ENCODE measurements at places on chromosomes 4 and X. TPM values are rescaled to one million over a fixed set of nuclear protein-coding genes. Genes with fewer than 3 reads are reported as not detected.

DNA sequence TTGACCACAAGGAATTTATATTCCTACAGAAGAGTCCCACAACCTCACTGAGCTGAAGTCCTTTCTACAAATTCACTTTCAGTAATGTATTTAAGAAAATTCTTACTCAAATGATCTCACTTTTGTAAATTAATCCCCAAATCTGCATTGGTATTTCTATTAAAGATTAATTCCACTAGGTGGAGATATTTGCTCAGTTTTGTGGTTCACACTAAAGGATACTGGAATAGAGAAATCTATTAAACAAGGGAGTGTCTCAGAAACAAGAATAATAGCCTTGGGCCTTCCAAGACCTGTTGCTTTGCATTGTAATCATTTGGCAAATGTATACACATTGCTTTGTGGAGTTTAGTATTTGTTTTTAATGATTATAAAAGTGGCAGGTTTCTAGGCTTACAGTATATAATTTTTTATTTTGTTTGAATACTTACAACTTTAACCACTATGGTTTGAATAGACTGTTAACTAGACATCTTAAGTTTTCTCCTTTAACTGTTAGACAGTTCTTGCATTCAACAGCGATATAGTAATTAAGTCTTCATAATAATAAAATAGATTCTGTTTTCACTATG is 25.9 kb downstream of the CFAP299 start:
- no peak for DNase-seq

DNA sequence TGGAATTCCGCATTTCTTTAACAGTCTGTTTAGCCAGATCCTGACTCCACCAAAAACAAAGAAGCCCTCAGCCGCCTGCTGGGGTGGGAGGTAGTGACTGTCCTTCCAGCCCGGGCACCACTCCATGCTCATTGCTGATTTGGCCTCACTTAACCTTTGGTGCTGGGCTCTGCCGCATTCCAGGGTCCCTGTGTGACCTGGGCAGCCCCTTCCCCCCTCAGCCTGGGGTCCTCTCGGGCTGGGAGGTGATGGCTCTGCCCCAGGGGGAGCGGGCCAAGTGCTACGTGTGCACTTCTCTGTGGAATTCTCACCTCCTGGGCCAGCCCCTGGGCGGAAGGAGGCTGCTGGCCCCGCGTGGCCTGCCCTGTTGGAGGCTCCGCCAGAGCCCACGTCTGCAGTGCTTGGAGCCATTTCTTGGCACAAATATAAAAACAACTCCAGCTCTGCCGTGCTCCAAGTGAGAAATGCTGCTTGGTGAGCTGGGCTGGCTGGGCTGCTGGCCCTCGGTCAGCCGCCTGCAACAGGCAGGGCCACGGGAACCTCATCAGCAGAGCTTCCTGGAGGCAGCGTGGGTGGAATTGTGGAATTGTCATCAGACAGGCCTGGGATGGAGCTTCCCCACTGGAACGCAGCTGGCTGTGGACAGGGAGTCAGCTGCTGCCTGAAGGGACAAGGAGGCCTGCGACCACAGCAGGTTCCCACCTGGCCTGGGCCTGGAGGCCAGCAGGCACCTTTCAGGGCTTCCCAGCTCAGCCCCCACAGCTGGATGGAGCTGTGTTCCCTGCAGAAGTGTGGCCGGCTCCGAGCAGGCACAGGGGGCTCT is 66.0 kb downstream of the TRMT44 start:
- DNase-seq = peak; percentile 56

- no peak for DNase-seq
Observed at GRCh38 chr4:10124167-10124930, 7.8 kb upstream of the WDR1 start.

GRCh38 chrX:48802089-48802904 is 430 bp downstream of the HDAC6 start:
- peak; percentile 91 for DNase-seq

GRCh38 chr4:54085284-54085683 is 14.7 kb upstream of the GSX2 start:
- DNase-seq = peak; percentile 61

DNA sequence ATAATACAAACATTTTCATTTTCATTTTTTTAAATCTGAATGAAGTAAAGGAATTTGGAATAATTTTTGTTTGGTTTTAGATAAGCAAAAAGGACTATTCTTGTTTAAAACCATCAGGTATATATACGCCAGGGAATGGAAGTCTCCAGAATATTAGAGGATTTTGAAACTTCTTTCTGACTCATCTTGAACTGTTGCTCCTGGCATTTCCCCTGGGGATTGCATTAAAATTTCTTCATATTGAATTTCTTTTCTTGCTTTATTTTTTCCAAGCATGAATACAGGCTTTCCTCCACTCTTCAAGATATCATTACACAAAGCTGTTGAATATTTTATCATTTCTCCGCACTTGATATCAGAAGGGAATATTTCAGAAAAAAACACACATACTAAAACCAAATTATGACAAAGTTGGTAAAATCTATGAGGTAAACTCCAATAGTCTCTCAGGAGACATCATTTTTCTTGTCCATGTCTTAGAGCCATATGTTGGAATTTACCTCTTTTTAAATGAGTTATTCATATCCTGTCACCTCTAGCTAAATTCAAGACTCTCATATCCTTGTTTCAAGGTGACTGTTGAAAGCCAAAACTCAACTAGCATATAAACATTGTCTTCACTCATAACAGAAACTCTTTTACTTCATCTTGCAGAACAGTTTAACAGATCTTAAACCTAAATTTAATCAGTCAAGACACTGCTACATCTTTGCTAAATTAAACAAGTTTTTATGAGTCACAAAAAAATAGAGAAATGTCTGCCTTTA is 20.7 kb upstream of the CSN1S1 start:
- DNase-seq = no peak

DNA sequence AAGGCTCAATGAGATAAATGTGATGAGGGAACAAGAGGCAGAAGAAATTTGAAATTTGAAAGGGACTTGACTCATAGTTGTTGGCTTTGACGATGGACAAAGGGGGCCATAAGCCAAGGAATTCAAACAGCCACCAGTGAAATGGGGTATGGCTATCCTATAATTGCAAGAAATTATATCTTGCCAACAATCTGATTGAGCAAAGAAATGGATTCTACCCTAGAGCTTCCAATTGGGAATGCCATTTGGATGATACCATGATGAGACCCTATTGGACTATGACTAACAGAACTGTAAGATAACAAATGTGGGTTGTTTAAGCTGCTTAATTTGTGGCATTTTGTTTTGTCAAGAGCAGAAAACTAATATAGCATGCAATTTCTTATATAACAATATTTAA is 270.1 kb upstream of the ARSJ start:
- DNase-seq = no peak

- no peak for DNase-seq
Observed at GRCh38 chrX:40176351-40177116, 78.8 kb upstream of the BCOR start.

GRCh38 chr4:6110681-6111353 is 89.5 kb downstream of the JAKMIP1 start:
- DNase-seq = no peak

- DNase-seq = peak; percentile 46
Observed at GRCh38 chrX:150575419-150575814, 7.0 kb downstream of the MTM1 start.

- DNase-seq = no peak
Observed at GRCh38 chrX:63503541-63503940, 152.4 kb upstream of the SPIN4 start.

GRCh38 chr4:173485164-173485563 is 44.9 kb downstream of the HAND2 start:
- DNase-seq = no peak

- DNase-seq = no peak
Observed at GRCh38 chr4:78876568-78877320, 62.5 kb downstream of the PAQR3 start.

DNA sequence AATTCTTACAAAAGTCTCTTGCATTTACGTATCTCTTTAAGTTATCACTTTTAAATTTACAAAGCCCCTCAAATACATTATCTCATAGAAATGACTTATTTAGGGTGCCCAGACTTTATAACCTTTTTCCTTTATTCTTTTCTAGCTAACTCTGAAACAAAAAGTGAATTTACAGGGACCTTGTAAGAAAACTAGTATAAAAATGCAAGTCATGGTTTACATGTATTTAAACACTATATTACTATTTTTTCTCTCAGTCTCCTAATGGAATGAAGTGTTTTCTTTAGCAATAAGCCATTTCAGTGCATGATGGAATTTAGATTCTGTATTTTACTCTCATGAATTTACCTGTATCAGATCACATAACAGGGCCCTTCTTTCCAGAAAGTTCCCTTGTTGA is 14.5 kb upstream of the HEPH start:
- no peak for DNase-seq

DNA sequence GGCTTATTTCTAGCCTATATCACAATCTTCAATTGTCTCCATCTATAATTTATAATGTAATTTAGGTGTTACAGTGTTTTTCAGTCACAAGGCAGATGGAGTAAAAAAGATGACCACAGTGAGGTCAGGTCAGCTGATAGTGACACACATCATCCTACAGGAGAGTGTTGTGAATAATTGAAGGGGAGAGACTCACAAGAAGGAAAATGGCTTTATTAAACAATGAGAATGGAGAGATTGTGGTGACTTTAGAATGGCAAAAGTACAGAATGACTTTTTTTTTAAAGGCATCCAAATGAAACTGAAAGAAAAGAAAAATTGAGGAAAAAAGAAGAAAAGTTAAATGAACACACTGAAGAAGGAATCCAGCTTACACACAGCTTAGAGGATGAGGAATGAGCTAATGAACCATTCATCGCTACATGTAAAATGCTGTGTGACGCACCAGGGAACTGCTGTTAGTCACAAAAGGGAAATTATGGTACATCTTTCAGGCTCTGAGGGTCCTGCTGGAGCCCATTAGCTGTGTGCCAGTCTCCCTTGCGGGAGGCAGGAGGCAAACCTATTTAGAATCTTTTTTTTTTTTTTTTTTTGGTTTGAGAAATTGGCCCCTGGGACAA is 56.6 kb downstream of the SPRY1 start:
- no peak for DNase-seq

DNA sequence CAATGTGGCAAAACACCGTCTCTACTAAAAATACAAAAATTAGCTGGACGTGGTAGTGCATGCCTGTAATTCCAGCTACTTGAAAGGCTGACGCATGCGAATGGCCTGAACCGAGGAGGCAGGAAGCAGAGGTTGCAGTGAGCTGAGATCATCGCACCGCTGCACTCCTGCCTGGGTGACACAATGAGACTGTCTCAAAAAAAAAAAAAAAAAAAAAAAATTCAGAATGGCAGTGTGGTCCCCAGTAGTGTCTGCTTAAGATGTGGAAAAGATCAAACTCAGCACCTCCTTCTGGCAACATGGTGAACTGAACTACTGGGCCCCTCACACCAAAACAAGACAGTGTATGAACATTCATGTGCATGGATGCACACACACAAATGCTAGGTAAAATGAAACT is 32.2 kb downstream of the SMS start:
- no peak for DNase-seq

DNA sequence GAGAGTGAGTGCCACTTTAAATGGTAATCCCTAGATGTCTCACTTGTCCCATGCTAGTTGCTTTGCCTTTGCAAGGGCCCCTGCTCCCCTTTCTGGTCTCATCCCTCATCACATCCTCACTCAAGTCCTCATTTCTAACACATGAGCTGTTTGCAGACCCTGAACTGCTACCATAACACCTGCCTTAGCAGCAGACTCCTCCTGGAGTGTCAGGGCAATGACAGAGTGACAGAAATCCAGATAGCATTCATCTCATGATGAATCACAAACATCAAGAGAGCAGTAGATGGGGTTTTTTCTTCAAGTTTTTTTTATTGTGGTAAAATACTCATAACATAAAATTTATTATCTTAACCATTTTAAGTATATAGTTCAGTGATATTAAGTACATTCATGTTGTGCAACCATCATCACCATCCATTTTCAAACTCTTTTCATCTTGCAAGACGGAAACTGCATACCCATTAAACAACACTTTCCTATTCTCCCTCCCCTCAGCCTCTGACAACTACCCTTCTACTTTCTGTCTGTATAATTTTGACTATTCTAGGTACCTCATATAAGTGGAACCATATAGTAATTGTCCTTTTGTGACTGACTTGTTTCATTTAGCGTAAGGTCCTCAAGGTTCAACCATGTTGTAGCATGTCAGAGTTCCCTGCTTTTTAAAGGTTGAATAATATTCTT is 133.2 kb upstream of the RPS6KA3 start:
- DNase-seq = no peak

DNA sequence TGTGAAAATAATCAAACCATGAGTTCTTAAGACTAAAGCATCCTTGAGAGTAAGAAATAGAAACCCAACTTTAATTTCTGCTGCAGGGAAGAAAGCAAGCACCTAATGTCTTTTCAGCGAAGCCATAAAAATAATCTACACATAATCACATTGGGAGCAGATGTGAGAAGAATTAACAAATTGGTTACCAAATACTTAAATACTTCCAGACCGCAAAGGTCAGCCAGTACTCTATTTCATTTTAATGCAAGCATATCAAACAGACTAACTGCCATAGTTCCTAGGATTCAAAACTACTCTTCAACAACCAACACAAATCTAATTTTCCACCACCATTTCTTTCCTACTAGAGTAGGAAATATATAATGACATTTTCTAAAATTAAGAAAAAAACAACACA is 144.8 kb upstream of the SLIT2 start:
- DNase-seq = no peak

DNA sequence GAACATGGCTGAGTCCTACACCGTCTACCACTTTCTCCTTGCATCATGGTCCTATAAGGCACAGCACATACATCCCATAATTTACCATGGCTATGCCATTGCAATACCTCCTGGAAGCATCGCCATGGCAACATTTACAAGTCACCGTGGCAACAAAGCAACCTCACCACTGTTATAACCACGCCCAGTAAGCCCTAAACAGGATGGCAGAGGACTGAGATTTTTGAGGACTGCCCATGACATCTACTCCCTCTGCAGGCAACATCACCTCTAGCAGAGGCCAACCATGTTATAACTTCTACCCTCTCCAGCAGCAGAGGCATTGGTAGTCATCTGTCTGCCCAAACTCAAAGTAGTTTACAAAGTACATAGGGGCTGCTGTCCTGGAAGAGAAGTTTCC is 29.7 kb downstream of the BCOR start:
- no peak for DNase-seq

GRCh38 chrX:74449937-74450330 is 28.6 kb downstream of the SLC16A2 start:
- no peak for DNase-seq

GRCh38 chr4:12689457-12689856 is 794.7 kb downstream of the RAB28 start:
- DNase-seq = no peak

- no peak for DNase-seq
Observed at GRCh38 chrX:63993936-63994335, 208.9 kb upstream of the ARHGEF9 start.

Gene ESX1
- total RNA-seq = not detected

Gene MAGEE1
- total RNA-seq = 2.8 TPM

Gene SAGE1
- not detected for total RNA-seq

Gene STPG2
- total RNA-seq = 3.8 TPM

Gene HPSE
- 1.3 TPM for total RNA-seq

Gene PDZD4
- total RNA-seq = 5.6 TPM

Gene C4orf36
- total RNA-seq = 0.96 TPM

Gene NDP
- 0.66 TPM for total RNA-seq

Gene DRP2
- total RNA-seq = under 0.01 TPM

Gene WFS1
- 32.5 TPM for total RNA-seq

Gene SLITRK4
- total RNA-seq = 2.5 TPM
